ENCODE measurements at places on chromosomes 16 and 17. TPM values are rescaled to one million over a fixed set of nuclear protein-coding genes. Genes with fewer than 3 reads are reported as not detected.

The KRTAP4-3 gene
- not detected for total RNA-seq

The HOXB3 gene
- 0.36 TPM for total RNA-seq

The G6PC1 gene
- total RNA-seq = not detected

The HAPSTR1 gene
- total RNA-seq = 95.3 TPM
